ENCODE measurements at places on chromosomes 1 and 21.
A peak's percentile ranks its signal among the peaks of the same experiment; 100 is the strongest.

- DNase-seq = no peak
These were observed 45.1 kb upstream of the EPS15 start for GRCh38 chr1:51564124-51564523.

- no peak for DNase-seq
These were observed 3.1 kb downstream of the ESPN start for GRCh38 chr1:6427441-6428390.

GRCh38 chr1:11944358-11944931, 9.9 kb downstream of the PLOD1 start:
- DNase-seq = peak; percentile 76

GRCh38 chr1:192067360-192067759, 90.9 kb upstream of the RGS18 start:
- no peak for DNase-seq

- peak; percentile 35 for DNase-seq
These were observed 39.2 kb downstream of the CDK18 start for GRCh38 chr1:205543351-205544301.

- no peak for DNase-seq
These were observed 109.7 kb upstream of the ACTRT2 start for GRCh38 chr1:2911421-2912178.

GRCh38 chr1:11563560-11564069, 84.7 kb downstream of the DISP3 start:
- DNase-seq = peak; percentile 78

- no peak for DNase-seq
These were observed 167.3 kb upstream of the C8B start for GRCh38 chr1:57132993-57133622.

- no peak for DNase-seq
These were observed 7.5 kb downstream of the WDR47 start for GRCh38 chr1:109034382-109034781.

- no peak for DNase-seq
These were observed 46.9 kb downstream of the ZSCAN20 start for GRCh38 chr1:33519240-33519884.

DNA sequence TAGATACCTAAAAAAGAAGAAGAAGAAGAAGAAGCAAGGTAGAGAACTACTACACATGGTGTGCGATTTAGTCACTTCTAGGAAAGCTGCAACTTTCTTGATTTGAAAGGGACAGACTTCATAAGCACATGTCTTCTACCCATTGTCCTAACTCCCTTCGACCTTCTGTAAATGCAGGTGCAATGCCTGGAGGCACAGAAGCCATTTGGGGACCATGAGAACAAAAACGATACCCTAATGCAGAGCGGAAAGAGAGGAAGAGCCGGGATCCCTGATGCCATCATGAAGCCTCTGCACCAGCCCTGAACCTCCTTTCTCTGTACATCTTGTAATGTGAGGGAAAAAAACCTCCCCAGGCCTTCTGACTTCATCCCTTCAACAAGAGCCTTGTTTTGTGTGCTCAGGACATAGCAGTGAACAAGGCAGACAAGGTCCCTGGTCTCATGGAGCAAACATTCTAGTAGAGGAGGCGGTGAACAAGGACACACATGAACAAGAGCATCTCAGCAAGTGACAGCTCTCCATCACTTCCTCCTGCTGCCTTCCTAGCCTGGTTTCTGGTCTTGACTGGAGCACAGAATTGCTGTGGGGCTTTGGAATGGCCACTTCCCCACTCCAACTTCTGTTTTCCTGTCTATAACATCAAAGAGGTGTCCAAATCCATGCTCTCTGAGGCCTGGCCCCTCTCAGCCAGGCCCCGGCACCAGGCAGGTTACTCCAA, 5.5 kb upstream of the LAPTM5 start:
- DNase-seq = no peak

GRCh38 chr1:220003015-220003414, 43.3 kb downstream of the EPRS1 start:
- DNase-seq = no peak
